ENCODE measurements at places on chromosomes 16 and 17.

GRCh38 chr17:53193044-53193443, 629.7 kb upstream of the KIF2B start:
- DNase-seq = no peak

GRCh38 chr16:8720967-8721308, 46.5 kb downstream of the ABAT start:
- no peak for DNase-seq

DNA sequence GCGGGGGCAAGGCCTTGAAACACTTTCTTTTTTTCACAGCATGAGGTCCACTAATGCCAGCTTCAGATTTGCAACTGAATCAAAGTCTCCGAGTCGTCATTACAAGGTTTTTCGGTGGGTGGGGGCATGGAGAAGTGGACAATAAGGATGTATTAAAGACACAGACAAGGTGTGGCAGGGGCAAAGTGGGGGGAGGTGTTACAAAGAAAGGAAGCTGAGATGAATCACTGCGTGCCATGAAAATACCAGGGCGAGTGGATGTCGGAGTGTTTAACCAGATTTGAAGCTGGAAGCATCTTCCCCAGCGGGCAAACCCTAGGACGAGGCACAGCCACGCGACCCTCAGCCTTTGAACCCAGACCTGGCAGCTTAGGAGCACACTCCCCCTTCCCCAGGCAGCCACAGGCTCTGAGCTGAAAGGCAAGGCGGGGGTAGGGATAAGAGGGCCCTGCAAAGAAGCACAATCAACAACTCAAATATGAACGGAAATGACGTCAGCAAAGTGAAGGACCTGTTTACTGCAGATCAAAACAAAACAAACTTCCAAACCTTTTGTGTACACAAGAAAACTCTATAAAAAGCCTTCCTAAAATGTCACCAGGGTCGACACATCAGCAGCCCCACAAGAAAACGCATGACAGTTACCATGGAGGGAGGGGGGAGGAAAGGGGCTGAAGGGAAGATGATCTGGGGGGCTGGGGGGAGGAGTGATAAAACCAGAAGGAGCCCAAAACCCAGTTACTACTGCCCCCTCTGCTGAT, 5.6 kb upstream of the ZFHX3 start:
- no peak for DNase-seq

- no peak for DNase-seq
Observed at GRCh38 chr16:23712976-23713375, at the start of gene ERN2. TSS of gene ERN2 (minus strand) at chr16:23713222. CDS start at chr16:23713187, 35 bp downstream.

GRCh38 chr16:52928955-52929354, 123.7 kb downstream of the CHD9NB start:
- no peak for DNase-seq

DNA sequence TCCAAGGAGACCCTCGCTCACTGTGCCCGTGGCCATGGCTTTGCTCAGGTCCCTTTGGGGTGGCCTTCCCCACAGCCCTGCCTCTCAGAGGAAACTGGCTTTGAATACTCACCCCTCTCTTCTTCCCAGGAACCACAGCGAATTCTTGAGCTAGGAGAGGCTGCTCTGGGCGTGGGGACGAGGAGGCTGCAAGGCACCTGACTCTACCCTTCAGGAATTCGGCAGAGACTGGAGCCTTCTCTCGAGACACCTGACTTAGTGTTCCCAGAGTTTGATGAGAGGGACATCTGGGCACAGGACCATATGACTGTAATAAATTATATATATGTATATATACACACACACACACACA, 6.2 kb downstream of the LLGL2 start:
- DNase-seq = no peak
